ENCODE measurements at places on chromosomes 5 and 9. TPM values are rescaled to one million over a fixed set of nuclear protein-coding genes. Genes with fewer than 3 reads are reported as not detected.

GRCh38 chr5:28499766-28500290 is 1461.4 kb upstream of the CDH9 start:
- no peak for DNase-seq

DNA sequence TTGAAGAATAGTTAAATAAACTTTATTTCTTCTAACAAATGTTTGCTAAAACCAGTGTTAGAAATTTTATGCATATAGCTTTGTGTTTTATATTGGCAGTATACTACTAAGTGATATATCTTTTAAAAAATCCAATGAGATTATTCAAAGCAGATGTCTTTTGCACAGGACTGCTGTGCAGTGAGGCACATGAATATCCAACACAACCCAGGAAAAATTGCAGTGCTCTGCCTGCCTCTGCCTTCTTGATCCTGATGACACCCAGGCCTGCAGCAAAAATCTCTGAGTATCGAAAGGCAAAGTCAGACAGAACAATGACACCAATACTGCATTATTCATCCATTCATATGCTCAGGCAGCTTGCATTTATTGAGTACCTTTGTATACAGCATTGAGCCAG is 1076.5 kb upstream of the ARRDC3 start:
- DNase-seq = no peak

DNA sequence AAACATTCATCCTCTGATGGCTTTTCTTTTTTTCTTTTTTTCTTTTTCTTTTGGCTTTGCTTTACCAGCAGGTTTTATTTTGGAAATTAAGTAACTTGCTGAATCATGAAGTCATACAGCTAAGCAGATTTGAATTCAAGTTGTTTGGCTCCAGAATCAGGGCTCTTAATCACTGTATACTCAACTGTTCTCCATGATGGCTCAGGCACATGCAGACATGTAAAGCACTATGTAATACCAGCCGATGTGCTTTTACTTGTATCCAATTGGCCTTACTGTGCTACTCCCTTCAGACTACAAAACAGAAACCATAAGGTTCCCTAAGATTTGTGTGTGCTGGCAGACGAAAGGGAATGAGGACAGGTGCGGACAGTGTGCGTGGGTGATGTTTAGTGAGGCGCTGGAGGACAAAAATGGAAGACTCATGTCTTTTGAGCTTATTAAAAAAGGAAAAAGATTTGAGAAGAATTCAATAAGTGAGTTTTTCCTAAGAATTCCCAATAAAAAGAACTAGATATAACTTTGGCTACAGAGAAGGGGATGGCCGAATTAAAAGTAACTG is 44.7 kb upstream of the OTP start:
- DNase-seq = no peak

- DNase-seq = no peak
Measured at GRCh38 chr9:9847750-9848149, 765.1 kb downstream of the PTPRD start.

GRCh38 chr5:161498531-161498930 is 48.0 kb downstream of the GABRB2 start:
- DNase-seq = no peak

Gene TAF1L
- 0.15 TPM for polyA plus RNA-seq

DNA sequence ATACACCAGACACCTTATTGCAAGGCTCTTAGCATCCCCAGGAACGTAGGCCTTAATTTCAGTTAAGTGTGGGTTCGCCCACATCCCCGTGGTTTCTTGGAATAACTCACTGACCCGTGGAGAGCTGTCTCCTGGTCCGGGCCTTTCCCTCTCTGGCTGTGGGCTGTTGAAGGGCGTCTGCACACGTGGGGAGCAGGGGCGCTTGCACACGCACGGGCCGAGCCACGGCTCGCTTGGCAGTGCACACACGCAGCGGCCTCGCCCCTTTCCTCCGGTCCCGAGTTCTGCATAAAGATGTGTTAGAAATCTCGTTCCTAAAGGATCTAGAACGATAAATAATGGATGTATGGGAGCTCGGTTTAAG is 141.9 kb downstream of the PBX3 start:
- DNase-seq = no peak

DNA sequence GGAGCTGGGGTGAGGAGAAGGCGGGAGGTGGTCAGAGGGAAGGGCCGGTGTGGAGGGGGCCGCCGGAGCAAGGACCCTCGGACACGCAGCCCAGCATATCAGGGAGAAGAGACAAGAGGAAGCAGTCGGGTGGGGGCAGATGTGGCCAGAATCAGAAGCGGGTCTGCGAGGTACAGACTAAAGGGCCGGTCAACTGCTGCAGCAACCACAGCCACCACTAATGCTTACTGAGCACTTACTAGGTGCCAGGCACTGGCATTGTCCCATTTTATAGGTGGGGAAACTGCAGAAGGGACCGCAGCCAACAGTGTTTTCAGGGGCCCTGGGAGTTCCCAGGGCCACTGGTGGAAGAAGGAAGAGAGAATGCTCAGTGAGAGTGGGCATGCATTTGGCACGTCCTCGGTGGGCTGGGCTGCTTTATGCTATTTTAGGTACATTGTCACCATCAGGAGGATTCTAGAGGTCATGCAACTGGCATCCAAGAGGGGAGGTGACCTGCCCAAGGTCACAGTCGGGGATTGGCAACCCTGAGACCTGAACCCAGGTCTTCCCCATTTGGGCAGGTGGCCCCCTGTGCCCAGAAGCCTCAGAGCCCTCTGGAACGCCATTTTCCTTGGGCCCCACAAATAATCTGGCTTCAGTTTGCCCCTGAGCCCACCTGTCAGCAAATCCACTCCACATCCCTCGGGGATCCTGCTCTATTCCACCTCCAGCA is 53.4 kb downstream of the DUSP1 start:
- no peak for DNase-seq

GRCh38 chr9:94792511-94792910 is 66.0 kb downstream of the AOPEP start:
- DNase-seq = no peak

Gene SHISAL2B
- polyA plus RNA-seq = not detected

GRCh38 chr9:135210676-135211523 is 123.4 kb downstream of the OLFM1 start:
- DNase-seq = no peak

- DNase-seq = no peak
Measured at GRCh38 chr5:135217669-135218485, 181.2 kb downstream of the MACROH2A1 start.

Gene CMYA5
- polyA plus RNA-seq = 21.7 TPM

DNA sequence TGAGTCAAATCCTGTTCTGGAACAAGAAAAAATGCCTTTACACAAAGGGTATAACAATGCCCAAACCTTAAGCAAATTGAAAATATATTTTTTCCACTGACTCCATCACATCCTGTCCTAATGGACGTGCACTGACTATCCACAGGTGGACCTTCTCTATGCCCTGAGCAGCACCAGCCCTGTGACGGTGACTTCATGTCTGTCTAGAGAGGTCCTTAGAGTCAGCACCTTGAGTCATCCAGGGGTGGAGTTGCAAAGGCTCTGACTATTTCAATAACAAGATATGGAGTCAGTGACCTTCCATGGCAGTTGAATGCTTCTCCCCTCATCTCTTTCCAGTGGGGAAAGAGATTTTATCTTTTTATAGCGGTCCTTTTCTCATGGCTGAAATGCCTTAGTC is 78.0 kb downstream of the YIPF5 start:
- no peak for DNase-seq

Gene SPINK13
- 0.49 TPM for polyA plus RNA-seq

DNA sequence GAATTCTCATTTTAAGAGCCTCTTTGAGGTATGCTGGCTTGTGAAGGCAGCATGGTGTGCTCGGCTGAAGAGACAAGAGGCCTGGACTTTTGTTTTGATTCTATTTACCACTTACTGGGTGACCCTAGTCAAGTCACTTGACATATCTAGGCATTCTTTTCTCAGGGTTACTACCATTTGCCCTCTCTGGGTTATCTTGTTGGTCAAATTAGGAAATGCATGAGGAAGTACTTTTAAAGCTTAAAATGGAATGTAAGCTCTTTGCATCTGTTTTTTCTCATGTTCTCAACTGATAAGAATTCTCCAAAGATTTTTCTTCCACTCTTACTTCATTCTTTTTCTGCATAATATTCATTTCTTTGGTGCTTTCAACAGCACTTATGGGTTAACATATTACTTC is 173.1 kb downstream of the PLK2 start:
- no peak for DNase-seq

GRCh38 chr9:137314561-137315560 is 12.8 kb upstream of the NRARP start:
- no peak for DNase-seq

- DNase-seq = no peak
Measured at GRCh38 chr5:180305481-180305880, 13.6 kb upstream of the MAPK9 start.

DNA sequence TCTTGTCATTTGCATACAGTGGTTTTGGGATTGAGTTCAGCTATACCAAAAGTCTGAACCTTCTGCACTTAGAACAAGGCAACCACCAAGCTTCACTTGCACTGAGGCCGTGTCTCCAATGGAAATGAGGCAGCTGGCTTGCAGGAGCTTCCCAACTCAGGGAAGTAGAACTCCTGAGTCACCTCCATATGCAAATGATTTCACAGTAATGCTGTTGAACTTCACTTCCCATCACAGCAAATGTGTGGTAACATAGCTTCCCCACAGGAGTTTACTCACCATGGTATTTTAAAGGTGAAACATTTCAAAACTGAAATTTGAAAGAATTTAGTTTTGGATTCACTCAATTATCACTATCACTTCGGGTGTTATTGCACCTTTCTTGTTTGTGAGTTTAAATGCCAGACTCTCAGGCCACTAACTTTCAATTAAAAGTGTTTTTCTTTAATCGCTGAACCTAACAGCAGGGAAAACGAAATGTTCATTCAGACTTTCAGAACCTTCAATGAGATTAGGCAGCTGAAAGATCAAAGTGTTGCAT is 9.0 kb downstream of the CD274 start:
- no peak for DNase-seq

DNA sequence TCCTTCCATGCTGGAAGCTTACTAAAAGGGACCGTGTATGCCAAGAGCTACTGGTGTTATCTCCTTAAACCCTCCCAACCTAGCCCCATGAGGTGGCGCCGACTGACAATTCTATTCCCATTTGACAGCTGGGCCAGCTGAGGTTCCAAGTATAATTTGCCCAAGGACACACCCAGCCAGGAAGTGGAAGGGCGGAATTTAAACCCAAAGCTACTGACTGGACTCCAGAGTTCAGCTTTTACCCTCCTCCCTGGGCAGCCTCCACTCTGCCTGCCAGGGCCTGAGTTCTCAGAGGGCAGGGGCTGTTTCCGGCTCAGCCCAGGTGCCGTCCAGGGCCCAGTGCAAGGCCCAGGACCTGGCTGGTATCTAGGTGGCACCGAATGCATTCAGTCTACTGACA is 71.8 kb downstream of the C9orf50 start:
- no peak for DNase-seq

DNA sequence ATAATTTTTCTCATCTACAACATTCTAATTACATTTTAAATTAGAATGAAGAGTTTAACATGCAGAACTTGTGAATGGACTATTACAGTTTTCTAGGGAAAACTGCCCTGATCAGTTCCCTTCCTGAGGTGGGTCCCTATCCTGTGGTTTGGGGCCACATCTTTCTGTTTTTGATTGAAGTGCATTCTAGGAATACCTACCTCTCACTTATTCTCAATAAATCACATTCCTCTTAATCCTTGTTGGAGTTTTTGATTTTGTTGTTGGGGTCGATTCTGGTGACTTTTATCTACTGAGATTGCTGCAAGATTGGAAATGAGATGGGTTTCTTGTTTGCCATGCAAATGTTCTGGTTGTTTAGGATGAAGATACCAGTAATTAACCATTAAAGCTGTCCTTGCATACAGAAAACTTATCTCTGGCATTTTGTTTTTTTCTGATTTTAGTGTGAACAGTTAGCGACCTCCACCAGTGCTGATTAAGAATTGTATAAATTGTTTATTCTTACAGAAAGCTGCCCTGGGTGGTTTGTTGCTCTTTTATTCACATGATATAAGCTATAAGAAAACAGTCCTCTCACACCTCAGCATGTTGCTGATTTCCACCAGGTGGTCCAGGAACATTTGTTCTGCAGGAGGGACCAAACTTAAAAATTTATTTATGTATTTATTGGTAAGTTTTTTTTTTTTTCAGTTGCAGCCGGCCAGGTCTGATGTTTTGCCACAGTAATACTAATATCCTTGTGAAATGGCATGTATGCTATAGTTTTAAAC is 269.9 kb downstream of the FANCC start:
- DNase-seq = no peak

DNA sequence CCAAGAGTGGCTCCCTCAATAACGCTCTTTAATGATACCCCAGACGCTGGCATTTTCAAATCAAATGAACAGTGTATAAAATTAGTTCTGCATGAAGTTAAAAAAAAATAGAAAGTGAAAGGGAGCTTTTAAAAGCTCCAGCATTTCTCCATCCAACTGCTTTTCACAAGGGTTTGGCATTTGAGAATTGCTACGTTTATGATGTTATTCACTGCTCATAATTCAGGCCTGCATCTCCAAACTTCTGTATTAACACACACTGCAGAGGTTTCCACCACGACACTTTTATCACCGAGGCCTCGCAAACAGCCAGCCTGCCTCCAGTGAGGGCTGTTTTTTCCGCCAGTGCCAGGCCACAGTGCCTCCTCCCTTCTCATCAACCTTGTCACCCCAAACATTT is 205.5 kb upstream of the EFNA5 start:
- DNase-seq = no peak

GRCh38 chr5:172791286-172791685 is 20.3 kb upstream of the DUSP1 start:
- no peak for DNase-seq
